Bronchial epithelial cell (primary cell): ENCODE measurements at places on chromosomes 3 and 15. TPM values are rescaled to one million over a fixed set of nuclear protein-coding genes. Genes with fewer than 3 reads are reported as not detected.

IGF2BP2 gene
- 32.6 and 37.1 TPM in 2 replicates for total RNA-seq

DNA sequence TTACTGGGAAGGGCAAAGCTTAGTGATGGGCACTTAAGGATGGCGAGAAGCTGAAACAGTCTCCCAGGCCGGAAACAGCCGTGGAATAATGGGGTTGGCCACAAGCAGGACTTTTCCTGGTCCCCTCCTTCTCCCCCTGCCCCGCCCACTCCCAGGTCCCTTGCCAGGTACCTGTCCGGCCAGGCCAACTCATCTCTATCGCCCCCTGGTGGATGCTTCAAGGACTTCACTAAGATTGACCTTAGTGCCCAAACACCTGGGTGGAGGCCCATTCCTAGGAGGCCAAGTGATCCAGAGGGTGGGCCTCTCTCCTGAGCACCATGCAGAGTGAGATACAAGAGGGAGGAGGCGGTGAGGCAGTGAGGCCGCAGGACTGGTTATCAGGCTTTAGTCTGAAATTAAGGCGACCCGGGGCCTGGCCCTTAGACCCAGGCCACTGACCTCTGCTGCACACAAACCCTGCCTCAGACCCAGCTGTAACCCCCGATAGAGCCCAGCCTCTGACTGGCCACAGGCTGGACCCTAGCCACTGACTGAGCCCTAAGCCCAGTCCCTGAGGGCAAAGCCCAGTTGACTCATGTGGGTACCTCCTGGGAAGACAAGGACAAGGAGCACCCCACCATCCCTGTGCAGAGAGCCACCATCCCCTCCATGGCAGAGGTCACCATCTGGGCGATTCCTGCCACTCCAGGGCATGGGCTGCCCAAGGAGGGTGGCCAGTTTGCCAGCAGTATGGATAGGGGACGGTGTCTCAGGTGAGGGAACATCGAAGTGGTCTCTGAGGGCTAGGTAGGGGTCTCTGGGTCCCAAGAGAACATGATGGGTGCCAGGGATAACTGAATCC, 37.6 kb downstream of the VIPR1 start:
- DNase-seq, result peak; percentile 48

MYZAP gene
- total RNA-seq, result 2.4 and 4.2 TPM in 2 replicates

- no peak for DNase-seq
Measured at GRCh38 chr3:39376959-39377634, 6.1 kb upstream of the SLC25A38 start.

GRCh38 chr3:179729086-179729485, 76.2 kb downstream of the USP13 start:
- no peak for DNase-seq

WNT5A gene
- total RNA-seq, result 3.9 and 11.6 TPM in 2 replicates

GRCh38 chr15:70475921-70476320, 287.4 kb downstream of the UACA start:
- DNase-seq, result no peak

MYLK gene
- 2.6 and 3.2 TPM in 2 replicates for total RNA-seq

LYSMD4 gene
- 13.2 and 14.1 TPM in 2 replicates for total RNA-seq

GRCh38 chr3:86744051-86744450, 246.9 kb downstream of the VGLL3 start:
- DNase-seq, result no peak

RHCG gene
- 247 and 322 TPM in 2 replicates for total RNA-seq

GRCh38 chr3:146883288-146883687, 278.1 kb upstream of the PLSCR5 start:
- no peak for DNase-seq
